ENCODE measurements at places on chromosomes 6 and 20.

GRCh38 chr6:34523441-34524206, 32.5 kb downstream of the SPDEF start:
- no peak for DNase-seq

DNA sequence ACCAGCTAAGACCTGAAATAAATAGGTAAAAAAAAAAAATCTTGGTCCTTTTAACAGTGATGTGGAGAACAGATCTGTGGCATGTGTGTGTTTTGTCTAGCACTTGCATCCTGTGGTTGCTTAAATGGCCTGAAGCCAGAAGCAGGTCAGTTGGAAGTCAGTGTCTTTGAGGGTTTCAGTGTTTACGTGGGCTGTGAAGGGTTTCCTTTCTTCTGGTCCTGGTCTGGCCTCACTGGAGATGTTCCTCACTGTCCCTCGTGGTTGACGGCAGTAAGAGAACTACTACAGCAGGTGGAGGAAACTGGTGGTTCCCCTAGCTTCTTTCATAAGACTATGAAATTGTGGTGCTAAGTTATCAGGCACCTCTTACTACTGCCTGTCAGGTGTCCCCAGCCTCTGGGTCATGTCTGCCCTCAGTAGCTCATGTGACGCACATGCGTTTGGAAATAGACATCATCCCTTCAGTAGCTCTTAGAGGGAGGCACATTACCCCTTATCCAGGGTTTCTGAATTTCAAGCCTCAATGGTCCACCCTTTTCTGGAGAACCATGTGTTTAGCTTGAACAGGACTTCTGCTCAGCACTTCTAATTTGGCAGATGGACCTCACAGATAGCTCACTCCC, 59.4 kb upstream of the SCP2D1 start:
- no peak for DNase-seq

DNA sequence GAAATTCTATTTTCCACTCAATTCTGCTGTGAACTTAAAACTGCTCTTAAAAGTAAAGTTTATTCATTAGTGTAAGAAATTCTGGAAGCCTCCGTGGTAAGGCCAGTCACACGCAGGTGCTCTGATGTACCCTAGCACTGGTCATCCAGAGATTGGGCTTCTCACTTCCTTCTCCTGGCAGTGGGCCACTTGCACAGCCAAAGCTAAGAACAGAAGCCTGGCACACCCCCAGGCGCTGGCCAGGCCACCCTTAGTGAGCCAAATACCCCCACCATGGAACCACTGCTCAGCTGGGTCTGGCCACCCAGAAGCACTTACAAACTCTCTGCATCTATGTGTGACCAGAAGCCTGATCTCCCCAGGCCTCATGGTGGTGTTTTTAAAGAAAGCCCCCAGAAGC, 35.3 kb upstream of the ARFGEF2 start:
- DNase-seq: no peak

DNA sequence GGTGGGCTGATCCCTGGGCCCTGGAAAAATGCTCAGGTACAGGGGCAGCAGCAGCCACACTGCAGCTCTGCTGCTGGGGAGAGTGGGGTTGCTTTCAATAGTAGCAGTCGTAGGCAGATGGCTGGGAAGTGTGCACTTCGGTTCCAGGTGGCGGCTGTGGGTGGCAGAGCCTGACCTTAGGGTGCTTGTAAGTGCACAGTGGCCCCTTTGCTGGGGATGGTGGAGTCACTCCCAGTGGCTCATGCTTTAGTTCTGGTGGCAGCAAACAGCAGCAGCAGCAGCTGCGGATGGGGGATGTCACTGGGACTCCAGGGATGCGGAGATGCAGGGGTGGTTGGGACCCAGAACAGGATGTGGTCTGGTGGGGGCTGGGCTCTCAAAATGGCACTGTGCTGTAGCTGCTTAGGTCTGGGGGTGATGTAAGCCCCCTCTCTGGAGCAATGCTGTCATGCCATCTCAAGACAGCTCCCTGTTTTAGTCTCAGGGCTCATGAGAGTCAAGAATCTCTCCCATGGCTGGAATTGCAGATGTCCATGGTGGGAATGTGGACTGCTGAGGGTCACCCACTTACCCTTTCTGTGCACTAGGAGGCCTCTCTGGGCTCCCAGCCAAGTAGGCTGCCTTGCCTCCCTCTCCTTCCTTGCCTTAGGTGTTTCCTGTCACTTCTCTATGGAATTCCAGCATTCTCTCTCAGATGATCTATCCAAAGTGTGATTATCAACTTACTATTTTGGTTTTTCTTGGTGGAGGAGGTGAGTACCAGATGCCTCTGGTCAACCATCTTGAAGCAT, 146.7 kb upstream of the SLC22A23 start:
- DNase-seq: no peak

DNA sequence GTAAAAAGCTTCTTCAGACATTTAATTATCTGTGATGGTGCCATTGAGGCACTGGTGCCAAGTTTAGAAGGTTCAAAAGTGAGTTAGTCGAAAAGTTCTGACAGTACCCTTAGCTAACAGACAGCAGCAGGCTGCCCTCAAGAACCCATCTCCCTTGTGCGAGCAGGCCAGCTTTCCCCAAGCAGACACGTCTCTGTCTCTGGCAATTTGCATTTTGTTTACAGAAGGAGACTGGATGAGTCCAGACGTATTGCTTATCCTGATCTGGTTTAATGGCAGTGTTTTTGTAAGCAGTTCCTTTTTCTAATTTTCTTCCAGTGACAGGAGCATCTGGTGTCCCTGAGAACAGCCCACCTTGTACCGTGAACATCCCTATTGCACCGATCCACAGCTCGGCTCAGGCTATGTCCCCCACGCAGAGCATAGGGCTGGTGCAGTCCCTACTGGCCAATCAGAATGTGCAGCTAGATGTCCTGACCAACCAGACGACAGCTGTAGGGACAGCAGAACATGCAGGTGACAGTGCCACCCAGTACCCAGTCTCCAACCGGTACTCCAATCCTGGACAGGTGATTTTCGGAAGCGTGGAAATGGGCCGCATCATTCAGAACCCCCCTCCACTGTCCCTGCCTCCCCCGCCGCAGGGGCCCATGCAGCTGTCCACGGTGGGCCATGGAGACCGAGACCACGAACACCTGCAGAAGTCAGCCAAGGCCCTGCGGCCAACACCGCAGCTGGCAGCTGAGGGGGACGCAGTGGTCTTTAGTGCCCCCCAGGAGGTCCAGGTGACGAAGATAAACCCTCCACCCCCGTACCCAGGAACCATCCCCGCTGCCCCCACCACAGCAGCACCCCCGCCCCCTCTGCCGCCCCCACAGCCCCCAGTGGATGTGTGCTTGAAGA, 58.3 kb upstream of the TMEM181 start:
- no peak for DNase-seq

DNA sequence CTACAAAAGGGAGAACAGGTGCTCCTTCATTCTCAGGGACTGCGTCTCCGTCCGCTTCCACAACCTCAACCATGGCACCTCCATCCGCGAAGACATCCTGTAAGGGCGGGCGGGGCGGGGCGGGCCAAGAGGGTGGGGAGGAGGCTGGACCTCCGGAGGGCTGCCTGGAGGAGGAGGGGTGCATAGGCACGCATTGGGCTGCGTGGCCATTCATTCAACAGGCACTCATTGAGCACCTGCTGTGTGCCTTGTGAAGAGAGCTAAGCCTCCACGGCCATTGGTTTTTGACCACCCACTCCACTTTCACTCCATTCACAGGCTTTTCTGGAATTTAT, 435 bp downstream of the ZSWIM3 start:
- DNase-seq: peak; percentile 64
